PC-3 (cell line): ENCODE measurements at places on chromosomes 7 and 10. TPM values are rescaled to one million over a fixed set of nuclear protein-coding genes. Genes with fewer than 3 reads are reported as not detected.

The ACSM6 gene
- not detected in 2 replicates for total RNA-seq

The SPDYE9 gene
- not detected in 2 replicates for total RNA-seq

The DLX6 gene
- not detected in 2 replicates for total RNA-seq

The LGI1 gene
- total RNA-seq = not detected in 2 replicates

The FAM13C gene
- 0.07 and 0.63 TPM in 2 replicates for total RNA-seq

The GPR146 gene
- 2.0 and 2.7 TPM in 2 replicates for total RNA-seq

The ANK3 gene
- 29.5 and 33.6 TPM in 2 replicates for total RNA-seq

The ELFN1 gene
- 0.69 and 0.75 TPM in 2 replicates for total RNA-seq

The MYL10 gene
- 0.69 TPM in 1 of 2 replicates, not detected in the other for total RNA-seq

- DNase-seq = peak; percentile 54
These were observed 28.2 kb downstream of the IL15RA start for GRCh38 chr10:5949009-5949759.

DNA sequence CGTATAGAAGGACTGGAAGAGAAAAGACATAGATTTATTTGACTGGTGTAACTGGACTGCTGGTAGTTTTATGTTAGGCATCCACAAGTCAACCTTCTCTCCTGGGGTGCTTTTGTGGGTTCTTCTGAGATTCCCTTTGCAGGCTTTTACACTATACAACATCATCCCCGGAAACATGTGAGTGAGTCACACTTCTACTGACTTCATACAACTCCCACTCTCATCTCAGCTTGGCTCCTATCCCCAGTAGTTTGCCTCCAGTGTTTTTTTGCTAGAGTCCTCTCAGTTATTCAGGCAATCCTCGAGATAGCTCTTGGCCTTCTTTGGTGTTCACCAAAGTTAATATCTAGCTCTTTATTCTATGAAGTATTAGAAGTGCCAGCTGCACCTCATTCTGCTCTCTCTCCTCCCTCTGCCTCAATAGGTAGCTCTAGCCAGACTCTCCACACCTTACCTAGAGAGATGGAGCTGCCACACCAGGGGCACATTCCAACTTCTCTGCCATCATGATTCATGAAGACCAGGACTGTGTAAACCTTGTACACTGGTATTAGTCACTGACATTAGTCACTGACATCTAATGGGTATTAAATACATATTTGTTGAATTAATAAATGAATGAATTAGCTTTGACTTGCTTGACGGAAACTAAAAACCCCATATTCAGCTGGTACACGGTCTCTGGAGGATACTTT lies 281.9 kb downstream of the PPP1R3A start:
- DNase-seq = peak; percentile 41

- peak; percentile 46 for DNase-seq
These were observed 38.1 kb upstream of the SEMA3A start for GRCh38 chr7:84232646-84233045.

GRCh38 chr7:10802526-10802925 lies 171.1 kb upstream of the PHF14 start:
- peak; percentile 22 for DNase-seq

GRCh38 chr7:534959-535358 lies 15.3 kb upstream of the PDGFA start:
- DNase-seq = no peak

GRCh38 chr10:71211775-71212317 lies 524 bp upstream of the UNC5B start:
- DNase-seq = no peak

- DNase-seq = no peak
These were observed 35.6 kb upstream of the ANTXRL start for GRCh38 chr10:46250898-46251856.

GRCh38 chr7:142876236-142876960 lies 9.1 kb downstream of the TRPV6 start:
- no peak for DNase-seq

- no peak for DNase-seq
These were observed 18.5 kb downstream of the SH3PXD2A start for GRCh38 chr10:103836861-103837260.

DNA sequence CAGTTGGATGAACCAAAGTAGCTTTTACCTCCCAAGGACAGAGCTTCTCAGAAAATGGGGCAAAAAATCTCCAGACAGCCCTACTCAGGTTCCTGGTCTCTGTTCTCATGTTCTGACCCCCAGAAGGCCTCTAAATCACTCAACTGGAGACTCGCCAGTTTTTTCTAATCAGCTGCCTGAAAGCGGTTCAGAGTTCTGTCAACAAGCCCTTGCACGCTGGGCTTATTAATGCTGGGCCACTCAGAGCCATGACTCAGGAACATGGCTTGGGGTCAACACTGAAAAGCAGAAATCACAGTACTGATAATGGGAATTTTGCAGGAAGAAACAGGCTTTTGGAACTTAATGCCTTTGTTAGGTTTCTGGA lies 15.3 kb downstream of the ECHDC3 start:
- DNase-seq = peak; percentile 18

GRCh38 chr7:18913106-18913505 lies 204.3 kb downstream of the TWIST1 start:
- DNase-seq = no peak

DNA sequence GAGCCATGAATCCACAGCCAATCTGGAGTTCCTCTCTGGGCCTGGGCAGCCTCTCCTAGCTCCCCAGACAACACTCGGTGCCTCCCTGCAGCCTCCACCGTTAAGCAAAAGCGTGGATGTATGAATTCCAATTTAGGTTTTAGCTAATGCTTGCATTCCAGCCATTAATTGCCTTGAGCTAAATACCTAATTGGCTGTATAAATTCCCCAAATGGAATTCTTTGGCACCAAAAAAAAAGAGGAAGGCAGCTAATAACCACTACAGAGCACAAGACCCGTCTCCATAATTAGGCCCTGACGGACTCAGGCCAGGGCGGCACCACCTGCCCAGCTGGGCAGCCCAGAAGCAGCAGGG lies 140.5 kb downstream of the PTPRN2 start:
- no peak for DNase-seq

- peak; percentile 93 for DNase-seq
These were observed 410.4 kb downstream of the INHBA start for GRCh38 chr7:41292487-41292886.

DNA sequence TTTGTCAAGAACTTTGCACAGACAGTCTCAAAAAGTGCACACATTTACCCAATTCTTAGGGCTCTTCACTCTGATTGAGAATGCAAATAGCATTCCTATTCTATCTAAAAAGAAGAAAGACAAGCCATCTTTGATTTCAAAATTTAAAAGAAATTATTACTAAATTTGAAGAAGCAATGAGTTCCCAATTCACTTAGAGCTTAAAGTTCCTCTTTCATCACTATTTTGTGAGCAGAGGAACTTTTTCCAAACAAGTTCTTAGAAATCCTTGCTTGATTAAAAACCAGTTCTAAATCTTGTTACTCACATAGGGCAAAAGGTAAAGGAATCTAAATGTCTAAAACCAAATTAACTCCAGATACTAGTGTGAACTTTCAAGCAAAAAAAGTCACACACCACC lies 56.4 kb downstream of the TBXAS1 start:
- no peak for DNase-seq

DNA sequence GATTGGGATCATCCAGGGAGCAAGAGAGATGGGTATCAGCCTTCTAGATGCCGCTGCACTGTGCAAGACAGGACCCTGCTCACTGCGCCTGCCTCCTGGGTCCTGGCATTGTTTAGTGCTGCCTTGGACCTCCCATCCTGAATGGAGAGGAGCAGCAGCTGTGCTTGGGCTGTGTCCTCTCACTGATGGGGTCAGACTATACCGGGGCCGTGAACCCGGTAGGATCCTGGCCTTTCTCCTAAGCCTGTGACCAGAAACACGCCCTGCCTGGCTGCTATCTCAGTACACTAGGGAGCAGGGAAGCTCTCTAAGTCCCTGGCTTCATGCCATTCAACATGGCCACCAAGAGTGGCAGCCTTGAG lies 309.4 kb upstream of the ZNF32 start:
- no peak for DNase-seq

- DNase-seq = no peak
These were observed 131.9 kb downstream of the NRCAM start for GRCh38 chr7:108324053-108325038.

DNA sequence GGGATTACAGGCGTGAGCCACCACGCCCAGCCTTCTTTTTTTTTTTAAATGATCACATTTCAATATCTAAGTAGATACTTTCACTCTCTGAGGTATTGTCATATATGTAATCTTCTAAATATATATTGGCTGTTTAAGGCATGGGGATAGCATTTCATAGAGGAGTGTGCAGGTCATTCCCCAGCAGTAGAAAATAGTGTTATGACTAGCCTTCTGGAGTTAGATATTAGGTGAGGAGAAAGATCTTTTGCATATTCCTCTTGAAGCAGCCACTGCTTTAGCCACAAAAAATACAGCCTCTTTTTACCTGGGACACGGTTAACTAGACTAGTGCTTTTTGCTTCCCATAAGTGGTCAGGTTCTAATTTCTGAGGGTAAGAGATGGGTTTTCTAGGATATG lies 28.9 kb downstream of the ADD3 start:
- DNase-seq = no peak

- DNase-seq = no peak
These were observed 16.7 kb downstream of the AGAP3 start for GRCh38 chr7:151102991-151103390.

GRCh38 chr10:6396652-6397051 lies 183.4 kb downstream of the PRKCQ start:
- DNase-seq = peak; percentile 38

DNA sequence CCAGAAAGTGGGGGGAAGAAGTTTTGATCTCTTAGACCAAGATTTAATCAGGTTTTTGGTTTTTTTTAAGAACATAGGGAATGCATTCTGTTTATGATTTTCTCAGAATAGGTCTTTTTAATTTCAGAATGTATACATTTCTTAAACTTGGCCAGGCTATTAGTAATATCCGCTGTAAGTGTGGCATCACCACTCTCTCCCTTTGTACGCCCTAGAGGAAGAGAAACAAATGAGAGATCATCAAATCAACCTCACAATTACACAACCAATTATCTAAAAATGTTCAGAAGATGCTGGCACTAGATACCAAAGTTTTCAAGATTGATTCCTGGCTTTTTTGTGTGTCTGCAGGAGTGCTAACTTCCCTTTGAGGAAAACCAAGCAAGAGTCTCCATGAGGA lies 70.0 kb downstream of the KLF6 start:
- no peak for DNase-seq

DNA sequence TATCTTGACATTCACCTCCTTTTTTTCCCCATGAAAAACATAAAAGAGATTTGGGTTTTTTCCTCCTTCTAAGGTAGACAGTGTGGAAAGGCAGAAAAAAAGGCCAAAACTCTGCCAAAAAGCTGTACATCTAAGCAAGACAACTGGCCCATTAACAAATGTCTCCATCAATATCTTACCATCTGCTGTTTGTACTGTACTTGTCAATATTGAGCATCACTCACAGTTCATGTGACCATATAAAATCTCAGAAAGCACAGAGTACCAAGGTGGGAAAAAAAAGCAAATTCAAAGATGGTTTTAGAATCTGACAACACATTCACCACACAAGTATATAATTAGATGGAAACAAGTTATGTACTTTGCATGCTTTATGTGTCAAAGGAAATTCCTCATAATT lies 52.6 kb downstream of the CACNA2D1 start:
- no peak for DNase-seq

GRCh38 chr7:142557971-142558582 lies 191.2 kb upstream of the PRSS1 start:
- peak; percentile 79 for DNase-seq

GRCh38 chr7:151185762-151186639 lies 1.0 kb downstream of the ASB10 start:
- DNase-seq = no peak

DNA sequence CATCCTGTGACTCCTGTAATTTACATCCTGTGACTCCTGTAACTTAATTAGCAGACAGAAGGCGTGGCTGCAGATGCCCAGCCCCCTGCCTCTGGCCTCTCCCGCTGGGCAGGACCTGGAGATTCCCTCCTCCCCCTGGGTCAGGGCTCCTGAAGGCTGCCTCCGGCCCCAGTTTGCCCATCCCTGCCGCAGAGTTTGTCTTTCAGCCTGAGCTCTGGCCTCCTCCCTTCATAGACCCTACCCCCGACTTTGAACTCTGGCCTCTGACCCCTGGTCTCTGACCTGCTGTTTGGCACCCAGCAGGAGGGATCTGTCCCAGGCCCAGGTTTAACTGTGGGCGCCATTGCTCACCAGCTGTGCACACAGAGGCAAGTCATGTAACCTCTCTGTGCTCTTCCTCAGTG lies 45.6 kb downstream of the ELFN1 start:
- no peak for DNase-seq

DNA sequence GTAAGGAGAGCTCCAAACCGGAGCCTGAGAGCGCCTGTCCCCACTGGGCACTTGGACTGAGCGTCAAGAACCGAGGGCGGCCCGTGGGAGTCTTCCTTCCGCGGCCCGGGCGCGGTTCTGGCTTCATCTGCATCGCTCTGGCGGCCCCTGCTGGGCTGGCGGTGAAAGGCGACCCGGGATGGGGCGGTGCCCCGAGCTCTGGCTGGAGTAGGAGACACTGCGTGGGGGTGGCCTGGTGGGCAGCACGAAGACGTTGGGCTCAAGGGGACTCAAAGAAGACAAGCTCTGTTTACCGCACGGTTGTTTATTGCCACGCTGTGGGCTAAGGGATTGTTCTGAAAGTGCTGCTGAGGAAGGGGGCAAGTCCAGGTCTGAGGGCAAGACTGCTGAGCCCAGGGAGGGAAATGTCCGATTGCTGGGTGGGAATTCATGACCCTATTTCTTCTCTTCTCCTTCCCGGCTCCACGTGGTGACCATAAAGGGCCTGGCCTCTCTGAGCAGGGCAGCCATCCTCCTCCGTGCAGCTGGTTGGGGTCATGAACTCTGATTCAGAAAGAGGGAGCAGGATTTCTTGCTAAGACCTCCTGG lies 29.8 kb downstream of the PLAU start:
- DNase-seq = peak; percentile 100

DNA sequence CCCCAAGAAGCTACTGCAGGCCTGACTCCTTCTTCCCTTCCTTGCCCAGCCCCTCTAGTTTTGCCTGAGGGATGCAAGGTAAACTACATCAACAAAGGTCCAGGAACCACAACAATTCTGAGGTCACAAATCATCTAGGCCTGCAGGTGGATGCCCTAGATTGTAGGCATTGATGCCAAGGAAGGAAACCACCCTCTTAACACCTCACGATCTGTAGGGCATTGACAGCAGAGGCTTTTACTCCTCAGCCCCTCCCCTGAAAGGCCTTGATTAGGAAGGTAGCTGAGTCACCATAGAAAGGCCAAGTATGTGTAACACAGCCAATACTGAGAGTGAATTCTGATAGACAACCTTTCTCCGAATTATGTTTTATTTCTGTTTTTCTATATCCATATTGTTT lies 46.7 kb upstream of the FAM3C start:
- DNase-seq = peak; percentile 36

DNA sequence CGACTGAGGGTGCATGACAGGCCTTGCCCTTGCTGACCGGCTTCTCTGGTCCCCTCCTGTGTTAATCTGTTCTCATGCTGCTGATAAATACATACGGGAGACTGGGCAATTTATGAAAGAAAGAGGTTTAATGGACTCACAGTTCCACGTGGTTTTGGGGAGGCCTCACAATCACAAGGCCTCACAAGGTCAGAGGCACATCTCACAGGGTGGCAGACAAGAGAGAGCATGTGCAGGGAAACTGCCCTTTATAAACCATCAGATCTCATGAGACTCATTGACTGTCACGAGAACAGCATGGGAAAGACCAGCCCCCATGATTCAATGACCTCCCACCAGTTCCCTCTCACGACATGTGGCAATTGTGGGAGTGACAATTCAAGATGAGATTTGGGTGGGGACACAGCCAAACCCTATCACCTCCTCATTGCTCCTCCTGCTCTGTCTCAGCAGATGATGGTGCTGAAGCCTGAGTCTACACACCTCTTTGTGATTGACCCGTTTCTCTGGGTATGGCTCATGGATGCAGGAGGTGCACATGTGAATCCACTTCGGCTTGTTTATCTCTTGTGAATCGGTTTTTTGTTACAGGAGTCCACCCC lies 547.8 kb downstream of the DNAJB6 start:
- no peak for DNase-seq

- DNase-seq = peak; percentile 97
These were observed 26.7 kb upstream of the DNAJB6 start for GRCh38 chr7:157309988-157310668.
